CD4-positive, alpha-beta T cell treated with Interleukin-2 at 100 ng/mL for 4 hours (primary cell): ENCODE measurements at places on chromosomes 2 and 18.

GRCh38 chr2:27102329-27102728, 15.8 kb downstream of the KHK start:
- no peak for DNase-seq

GRCh38 chr2:234626566-234627130, 129.8 kb upstream of the ARL4C start:
- no peak for DNase-seq

- DNase-seq = no peak
These were observed 766 bp downstream of the CCDC85A start for GRCh38 chr2:56184500-56185011.

DNA sequence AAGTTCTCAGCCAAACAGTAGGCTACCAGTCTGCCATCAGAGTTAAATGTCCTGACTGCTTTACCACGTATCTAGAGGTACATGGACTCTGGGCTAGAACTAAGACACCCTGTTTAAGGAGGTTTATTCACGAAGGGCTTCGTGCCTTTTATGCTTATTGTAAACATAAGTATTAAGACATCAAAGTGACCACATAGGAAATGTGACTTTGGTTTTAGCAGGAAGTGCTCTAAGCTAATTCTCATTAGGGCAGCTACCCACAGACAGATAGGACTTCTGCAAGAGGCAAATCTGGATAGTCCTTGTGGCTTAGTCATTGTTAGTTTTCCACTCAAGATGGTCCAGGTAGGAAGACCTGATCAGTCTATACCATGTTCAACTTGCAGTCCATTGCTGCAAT, 233.3 kb upstream of the MGAT5 start:
- peak; percentile 34 for DNase-seq

DNA sequence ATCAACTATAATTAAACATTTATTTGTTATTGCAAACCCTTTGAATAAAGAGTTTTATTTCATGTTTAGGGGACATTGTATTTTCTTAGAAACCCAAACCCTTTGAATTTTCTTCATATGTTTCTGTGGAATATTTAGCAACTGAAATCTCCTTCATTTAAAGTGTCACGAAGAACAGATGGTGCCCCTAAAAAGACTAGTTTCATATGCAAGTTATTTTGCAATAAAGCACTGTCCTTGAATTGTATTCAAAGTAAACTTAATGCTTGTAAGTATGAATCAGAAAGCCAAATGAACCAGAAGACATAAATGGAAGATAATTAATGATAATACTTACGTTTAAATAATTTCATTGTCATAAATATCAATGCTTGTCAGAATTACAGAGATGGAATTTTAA, 151.9 kb upstream of the CWC22 start:
- DNase-seq = no peak

- DNase-seq = no peak
These were observed 62.8 kb upstream of the ATL2 start for GRCh38 chr2:38439863-38440262.
